ENCODE measurements at places on chromosomes 7 and 10.

DNA sequence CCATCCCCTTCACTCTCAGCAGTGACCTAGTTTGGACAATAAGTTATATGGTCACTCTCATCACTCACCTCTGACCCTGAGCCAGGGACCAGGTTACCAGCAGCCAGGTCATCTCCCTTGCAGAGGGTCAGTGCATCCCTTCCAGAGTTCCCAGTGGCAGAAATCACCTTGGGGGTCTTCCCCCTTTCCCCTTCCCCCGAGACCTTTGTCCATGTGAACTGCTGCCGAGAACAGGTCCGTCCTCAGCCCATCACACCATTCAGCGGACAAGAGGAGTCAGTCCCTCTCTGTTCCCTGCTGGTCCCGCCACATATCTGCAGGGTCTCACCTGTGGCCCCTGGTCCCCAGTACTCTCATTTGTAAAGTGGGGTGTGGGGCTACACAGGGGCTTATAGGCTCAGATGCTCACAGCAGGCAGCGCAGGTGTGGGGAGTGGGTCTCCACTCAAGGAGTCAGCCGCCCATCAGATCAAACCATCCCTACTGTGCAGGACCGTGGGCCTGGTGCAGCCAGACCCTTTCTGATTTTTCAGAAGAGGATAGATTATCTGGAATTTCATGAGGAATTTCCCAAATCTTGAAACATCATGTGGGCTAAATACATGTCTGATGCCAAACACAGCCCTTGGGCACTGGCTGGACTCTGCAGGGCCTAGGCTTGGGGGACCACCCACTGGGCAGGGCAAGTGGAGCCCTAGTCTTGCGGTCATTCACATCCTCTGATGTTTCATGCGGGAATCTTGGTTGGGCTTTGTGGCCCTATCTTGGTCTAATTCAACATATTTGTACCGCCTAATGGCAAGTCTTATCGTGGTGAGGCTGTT, 6.5 kb downstream of the DEPP1 start:
- no peak for DNase-seq

DNA sequence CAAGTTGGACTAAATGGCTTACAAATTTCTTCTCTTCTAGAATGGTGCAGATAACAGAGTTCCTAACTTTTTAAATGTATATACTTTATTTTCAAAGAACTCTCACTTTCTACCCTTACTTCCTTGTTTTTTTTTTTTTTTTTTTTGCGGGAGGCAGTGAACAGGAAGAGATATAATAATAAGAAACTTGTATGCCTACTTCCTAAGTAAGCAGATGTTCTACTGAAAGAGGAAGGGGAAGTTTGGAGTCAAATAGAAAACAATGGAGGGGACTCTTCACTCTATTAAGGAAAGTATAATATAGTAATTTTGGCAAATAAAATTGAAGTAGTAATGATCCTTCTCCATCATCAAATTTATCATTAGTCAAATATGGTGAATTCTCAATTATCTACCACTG, 754.0 kb downstream of the KCNMA1 start:
- no peak for DNase-seq

GRCh38 chr10:13614530-13615332, 28.0 kb downstream of the PRPF18 start:
- no peak for DNase-seq

- no peak for DNase-seq
These were observed 559 bp upstream of the FKBP14 start for GRCh38 chr7:30027065-30027456.

DNA sequence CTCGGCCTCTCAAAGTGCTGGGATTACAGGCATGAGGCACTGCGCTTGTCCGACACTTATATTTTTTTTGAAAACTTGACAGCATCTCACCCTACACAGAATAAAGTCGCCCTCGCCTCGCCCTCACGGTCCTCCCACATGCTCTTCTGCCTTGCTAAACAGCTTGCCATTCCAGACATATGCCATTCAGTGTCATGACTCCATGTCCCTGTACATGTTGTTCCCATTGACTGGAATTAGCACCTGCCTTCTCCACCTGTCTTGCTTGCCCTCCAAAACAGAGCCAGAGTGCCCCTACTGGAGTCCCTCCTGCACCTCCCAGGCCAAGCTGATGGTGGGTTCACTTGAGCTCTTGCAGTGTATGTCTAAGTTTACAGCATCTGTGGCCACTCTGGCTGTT, 6.2 kb downstream of the NIPSNAP2 start:
- DNase-seq, result no peak

GRCh38 chr7:143258831-143259230, 4.4 kb upstream of the GSTK1 start:
- no peak for DNase-seq

DNA sequence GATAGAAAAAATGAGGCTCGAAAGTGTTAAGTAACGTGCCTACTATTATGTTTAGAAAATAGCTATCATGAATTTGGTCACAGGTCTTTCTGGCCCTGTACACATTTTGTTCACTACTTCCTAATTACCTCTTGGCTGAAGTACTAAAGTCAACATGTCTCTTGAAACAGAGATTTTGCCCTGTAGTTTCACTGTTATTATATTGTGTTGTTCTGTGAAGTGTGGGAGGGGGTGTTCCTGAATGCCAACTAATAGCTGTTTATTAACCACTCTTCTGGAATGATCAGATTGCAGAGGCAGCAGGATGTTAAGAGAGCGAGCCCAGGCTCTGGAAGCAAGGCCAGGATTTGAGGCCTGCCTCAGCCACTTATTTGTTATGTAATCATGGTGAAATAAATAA, 72.1 kb downstream of the RNF133 start:
- no peak for DNase-seq

DNA sequence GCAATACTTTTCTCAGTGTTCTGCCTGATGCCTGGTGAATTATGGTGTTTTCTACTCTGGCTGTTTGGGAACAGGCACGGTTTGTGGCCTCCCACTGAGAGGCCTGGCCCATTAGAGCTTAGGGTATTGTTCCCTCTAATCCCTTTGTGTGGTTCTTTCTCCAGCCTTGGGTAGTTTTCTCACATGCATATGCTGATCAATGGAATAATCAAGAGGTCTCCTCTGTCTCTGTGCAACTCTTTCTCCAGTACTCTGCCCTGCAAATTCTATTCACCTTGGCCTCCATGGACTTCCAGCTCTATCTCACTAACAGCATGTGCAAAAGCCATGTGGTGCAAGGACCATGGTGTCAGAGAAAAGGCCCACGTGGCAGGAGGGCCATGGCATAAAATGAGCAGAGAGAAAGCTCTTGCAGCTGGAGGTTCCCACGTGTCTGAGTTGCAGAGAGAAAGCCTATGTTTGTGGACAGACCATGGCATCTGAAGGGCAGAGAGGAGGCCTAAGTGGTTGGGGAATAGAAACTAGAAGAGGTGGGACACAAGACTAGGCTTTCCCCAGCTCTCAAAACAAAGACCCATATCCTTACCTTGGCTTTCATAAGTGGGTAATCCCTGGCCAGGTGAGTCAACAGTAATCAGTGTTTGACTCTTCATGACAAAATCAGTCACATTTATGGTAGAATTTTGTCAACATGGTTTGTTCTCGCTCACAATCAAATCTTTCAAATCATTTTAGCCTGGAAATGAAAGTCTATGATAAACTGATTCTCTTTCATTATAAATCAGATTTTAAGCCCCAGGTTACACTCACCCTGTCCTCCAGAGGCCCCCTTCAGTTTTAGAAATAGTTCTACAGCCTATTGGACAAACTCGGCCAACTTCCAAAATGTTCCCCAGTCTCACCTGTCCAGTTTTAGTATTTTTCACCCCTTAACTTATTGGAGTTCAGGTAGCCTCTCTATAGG, 17.3 kb downstream of the OPALIN start:
- DNase-seq, result no peak

- no peak for DNase-seq
These were observed 94.3 kb downstream of the CFAP58 start for GRCh38 chr10:104447906-104448305.

DNA sequence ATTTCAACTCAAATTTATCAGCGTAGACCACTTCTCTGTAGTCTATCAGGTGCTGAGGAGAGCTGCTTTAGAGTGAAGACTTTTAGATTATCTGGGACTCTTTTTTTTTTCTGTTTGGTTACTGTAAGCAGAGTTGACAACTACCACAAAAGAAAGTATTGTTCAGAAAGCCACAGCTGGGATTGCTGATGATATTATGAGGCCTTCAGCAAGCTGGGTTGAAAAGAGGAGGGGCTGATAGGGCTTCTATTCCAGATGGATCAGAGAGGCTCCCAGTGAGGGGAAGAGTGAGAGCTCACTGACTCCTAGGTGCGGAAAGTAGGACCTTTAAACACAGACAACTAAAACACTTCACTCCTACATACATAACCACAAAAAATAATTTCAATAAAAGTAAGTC, 188.5 kb upstream of the FERD3L start:
- DNase-seq, result no peak

DNA sequence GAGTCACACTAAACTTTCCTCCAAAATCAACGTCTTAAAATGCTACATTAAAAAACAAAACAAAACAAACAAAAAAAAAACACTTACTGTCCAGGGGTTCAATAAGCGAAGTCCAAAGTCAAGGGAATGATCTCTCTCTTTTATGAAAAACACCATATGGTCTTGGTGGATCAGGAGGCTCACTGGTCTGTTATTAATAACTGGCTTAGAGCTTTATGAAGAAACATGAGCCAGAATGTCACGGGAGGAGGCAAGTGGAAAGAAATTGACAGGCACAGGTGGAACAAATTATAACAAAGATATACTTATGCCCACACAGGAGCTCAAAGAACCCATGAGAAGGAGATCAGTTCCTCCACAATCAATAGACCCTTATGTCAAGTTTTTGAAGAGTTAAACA, at the start of gene MRLN:
Gene MRLN (minus strand): TSS at position 189 of the 400 bp plus-strand sequence.
- DNase-seq, result no peak

DNA sequence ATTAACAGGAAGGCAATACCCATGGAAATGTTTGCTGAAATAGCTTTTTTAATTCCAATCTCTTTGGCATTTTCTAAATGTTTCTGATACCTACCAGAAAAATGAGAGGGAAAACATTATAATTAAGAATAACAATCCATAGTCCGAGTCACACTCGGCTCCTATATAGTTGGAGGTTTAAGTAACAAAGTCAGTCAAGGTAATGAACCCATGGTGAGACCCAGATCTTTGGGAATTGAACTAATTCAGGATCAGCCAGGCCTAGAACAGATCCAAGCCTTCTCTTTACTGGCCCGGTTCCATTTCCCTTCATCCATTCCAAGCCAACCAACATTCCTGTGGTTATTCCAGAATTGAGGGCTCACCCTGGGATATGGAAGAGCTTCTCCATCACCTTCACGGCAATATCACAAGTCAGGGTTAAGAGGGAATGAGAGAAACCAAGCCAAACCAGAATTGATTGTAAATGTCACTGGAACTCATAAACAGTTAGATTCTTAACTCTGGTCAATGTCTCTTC, 28.3 kb downstream of the ABCB4 start:
- no peak for DNase-seq

GRCh38 chr7:84363741-84364140, 169.2 kb upstream of the SEMA3A start:
- no peak for DNase-seq

GRCh38 chr7:99379043-99379577, 4.6 kb downstream of the ARPC1B start:
- DNase-seq, result no peak

GRCh38 chr10:100802607-100803006, 57.2 kb downstream of the PAX2 start:
- DNase-seq, result no peak

DNA sequence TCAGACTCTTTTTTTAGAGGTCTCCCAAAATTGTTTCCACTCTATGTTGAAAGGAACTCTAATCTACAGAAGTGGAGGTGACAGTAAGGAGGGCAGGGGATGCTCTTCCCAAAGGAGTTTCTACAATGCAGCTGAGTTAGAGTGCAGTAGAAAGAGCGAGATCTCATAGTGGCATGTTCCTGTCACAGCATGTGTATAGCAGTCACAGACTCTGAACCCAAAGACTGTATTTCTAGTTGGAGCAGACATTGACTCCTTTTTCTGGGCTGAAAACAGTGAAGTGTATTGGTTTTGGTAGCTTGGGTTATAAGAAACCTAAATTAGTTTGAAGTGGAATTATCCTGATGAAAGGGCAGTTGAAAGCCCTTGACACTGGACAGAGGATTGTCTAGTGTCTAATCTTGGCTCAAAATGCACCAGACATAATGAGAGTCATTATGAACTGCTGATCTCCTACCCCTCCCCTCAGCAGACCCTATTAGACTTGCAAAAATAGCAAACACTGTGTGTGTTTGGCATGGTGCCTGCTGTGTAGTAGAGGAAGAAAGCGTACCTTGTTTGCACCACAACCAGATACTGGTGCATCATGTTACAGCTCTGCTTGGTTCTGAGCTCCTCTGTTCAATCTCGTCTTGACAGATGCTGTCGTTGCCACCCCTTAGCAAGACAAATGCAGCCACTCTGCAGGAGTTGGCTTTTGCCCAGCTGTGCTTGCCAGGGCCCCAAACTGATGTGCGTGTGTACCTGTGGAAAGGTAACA, 336.0 kb downstream of the AUTS2 start:
- DNase-seq, result peak; percentile 83

DNA sequence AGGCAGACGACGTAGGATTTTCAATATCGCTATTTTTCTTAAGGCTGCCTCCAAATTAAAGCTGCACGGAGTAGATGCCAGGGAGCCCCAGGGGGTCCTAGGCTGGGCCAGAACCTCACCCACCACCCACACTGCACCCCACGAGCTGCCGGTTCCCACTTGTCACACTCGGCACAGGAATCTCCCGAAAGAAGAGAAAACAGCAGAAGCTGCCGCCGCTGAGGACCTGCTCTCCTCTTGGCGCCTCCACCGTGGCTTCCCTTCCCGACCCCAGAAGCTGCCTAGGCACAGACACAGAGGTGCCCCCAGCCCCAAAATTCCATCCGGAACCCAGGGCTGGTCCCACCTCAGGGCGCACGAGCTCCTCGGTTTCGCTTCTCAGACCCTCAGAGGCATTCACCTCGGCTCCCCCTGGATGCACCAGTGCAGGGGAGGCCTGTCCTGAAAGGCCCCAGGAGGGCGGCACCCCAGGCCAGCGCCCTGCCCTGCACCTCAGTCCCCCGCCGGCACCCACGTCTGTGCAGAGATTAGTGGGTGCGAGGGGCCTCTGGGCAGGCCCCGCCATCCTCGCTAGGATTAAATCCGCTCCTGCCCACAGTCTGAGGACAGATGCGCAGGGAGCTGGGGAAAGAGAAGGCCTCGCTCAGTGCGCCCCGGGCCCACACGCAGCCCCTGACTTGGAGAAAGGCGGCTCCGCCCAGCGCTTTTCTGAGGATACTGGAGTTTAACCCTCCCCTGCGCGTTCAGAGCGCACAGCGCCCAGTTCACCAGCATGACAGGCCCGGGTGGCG, 99.2 kb downstream of the PTPRN2 start:
- DNase-seq, result no peak

GRCh38 chr7:136533732-136534131, 334.7 kb upstream of the CHRM2 start:
- DNase-seq, result no peak

- peak; percentile 29 for DNase-seq
These were observed 285.1 kb downstream of the CCSER2 start for GRCh38 chr10:84613336-84614021.
